Activated CD4-positive, alpha-beta T cell treated with anti-CD3 and anti-CD28 coated beads, Interleukin-2, amount 50 U/mL, for 48 hours (primary cell): ENCODE measurements at places on chromosomes 13 and 19.

GRCh38 chr13:93001866-93002461, 224.6 kb upstream of the GPC6 start:
- DNase-seq: no peak

GRCh38 chr19:7870571-7871436, 3.4 kb downstream of the PRR36 start:
- peak; percentile 60 for DNase-seq

DNA sequence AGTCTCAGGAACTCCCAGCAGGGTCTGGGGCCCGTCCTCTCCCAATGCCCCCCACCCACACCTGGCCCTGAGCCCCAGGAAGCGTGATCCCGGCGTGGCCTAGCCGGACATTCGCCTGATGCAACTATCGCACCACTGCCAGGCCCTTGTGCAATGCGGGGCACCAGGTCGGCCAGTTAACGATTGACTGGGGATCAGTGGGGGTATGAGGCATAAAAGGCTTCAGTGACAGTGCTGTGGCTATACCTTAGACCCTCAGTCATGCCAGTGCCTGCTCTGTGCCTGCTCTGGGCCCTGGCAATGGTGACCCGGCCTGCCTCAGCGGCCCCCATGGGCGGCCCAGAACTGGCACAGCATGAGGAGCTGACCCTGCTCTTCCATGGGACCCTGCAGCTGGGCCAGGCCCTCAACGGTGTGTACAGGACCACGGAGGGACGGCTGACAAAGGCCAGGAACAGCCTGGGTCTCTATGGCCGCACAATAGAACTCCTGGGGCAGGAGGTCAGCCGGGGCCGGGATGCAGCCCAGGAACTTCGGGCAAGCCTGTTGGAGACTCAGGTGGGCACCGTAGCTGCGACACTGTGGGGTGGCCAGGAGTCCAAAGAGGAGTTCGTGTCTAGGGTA, at the start of gene ANGPTL8:
Gene ANGPTL8 (plus strand): TSS at position 243 of the 624 bp plus-strand sequence. CDS start 19 bp downstream, at position 262.
- DNase-seq: no peak

DNA sequence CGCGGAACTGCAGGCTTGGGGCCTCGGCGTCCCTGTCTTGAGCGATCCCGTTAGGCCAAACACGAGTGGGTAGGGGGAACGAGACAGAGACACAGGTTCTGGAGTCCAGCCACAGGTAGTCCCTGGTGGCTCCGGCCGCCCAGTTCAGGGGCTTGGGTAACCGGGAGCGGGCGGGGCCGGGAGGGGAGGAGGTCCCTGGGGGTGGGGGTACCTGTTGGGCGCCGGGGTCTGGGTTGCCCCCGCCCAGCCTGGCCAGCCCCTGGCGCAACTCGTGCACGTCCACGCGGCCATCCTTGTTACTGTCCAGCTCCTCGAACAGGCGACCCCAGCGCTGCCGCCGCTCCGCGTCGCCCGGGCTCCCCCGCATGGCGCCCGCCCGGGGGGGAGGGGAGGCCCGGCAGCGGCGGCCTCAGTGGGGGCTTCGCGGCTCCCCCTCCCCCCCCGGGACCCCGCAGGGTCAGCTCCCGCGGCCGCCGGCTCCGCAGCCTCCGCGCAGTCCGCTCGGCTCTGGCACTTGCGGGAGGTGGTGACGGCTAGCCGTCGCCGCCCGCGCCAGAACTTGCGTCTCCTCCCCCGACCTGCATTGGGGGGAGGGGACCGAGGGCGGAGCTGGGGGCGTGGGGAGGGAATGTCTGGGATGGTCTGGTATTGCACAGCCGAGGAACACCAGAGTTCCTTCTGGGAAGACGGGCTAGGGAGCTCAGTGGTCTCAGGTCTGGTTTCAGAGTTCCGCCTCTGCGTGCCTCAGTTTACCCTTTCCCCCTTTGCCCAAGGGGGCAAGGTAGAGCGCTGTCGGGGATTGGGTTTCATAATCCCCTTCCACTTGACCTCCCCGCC, at the start of gene SLC25A23:
Gene SLC25A23 (minus strand): TSS at position 531 of the 837 bp plus-strand sequence. CDS start 164 bp downstream, at position 367.
- DNase-seq: peak; percentile 77

DNA sequence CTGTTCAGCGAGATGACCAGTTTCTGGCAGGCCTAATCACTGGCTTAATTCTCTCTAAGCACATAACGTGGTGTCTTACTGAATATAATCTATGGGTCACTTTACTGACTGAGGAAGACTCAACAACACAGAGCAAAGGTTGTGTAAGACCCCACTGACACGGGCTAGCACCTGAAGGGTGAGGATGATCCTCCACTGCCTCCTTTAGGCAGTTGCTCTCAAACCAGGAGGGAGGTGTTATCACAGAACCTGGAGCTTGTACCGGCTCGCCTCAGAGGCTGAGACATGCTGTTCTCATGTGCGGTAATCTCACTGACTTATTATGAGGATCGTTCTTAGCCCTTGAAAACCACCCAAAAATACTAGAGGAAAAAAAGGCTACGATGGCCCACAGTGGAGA, 28.3 kb downstream of the RCBTB2 start:
- no peak for DNase-seq

- no peak for DNase-seq
Observed at GRCh38 chr19:21094347-21095025, 12.5 kb downstream of the ZNF714 start.

GRCh38 chr19:28544451-28545261, 668.3 kb downstream of the UQCRFS1 start:
- no peak for DNase-seq

DNA sequence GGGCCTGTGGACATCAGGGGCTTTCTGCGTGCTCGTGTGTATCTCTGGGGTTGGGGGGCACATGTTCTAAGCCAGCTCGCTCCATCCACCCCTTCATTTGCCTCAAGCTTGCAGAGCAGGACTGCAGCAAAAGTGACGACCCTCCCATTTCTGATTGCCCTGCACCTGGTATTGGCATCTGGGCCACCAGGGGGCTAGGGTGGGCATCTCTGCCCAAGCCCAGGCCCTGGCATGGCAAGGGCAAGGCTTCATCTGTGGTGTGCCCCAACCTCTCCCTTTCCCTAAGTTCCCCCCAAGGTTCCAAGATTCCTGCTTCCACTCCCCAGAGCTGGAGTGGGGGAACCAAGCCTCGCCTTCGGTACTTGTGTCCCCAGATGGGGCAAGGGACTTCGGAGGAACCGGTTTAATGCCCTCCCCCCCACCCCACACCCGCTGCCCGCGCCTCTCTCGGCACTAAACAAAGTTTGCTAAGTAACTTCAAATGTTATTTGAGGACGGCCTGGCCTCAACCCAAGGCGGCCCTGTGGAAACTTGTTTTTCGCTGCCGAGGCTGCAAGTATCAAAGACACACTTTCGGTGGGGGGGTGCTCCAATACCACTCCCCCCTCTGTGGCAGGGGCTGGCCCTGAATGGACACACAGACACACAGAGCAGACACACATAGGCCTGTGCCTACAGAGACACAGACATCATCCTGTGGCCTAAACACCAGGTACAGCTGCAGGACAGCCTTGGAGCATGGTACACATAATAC, 12.2 kb downstream of the NFIX start:
- DNase-seq: no peak

DNA sequence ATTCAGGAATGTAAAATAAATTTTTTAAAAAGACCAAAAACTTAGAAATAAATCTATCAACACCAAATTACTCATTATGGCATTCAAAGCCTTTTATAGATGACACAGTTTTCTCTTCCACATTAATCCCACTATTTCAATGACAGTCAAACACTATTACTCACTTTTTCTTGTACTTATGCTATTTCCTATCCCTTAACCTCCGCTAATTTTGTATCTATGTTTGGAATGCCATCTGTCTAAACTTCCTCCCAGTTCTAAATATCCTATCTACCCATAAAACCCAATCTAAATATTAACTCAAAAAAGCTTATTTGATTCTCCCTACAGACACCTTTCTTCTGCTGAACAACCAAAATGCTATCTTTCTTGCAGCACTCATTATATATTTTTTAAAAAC, 203.5 kb downstream of the ENOX1 start:
- DNase-seq: no peak

DNA sequence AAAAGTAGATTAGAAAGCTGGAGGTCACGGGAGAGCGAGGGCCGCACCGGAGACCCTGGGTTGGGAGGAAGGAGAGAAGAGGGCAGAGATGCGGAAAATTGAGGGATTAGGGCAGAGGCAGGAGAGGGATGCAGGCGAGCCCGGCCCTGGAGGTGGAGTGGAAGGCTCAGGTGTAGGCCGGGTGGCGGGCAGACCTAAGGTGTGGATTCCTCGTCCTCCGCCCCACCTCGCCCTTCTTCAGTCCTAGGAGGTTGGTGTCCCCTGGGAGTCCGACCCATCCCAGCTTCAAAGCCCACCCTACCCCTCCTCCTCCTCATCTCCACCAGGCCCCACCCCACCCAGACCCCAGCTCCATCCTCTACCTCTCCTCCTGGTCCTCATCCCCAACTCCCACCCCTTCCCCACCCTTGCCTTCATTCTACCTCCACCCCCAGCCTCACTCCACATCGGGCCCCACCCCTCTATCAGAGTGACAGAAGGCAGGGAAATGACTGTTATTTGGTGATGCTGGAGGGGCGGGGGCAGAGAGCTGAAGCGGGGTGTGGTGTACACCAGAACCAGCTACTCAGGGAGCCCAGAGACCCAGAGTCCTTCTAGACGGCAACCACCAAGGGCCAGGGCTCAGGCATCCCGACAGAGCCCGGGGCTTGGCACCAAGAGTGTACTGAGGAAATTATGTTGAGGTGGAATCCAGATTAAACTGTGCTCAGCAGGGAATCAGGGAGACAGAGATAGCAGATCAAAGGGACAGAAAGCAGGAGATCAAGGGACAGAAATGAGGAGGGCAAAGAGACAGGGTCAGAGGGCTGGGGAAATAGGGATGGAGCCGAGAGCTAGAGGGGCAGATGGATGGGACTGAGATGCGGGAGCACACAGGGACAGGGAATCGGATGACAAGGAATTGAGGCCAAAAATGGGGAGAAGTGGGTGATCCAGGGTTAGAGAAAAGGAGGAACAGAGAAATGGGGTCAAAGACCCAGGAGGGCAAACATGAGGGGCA, 6.4 kb downstream of the ERFL start:
- DNase-seq: no peak

DNA sequence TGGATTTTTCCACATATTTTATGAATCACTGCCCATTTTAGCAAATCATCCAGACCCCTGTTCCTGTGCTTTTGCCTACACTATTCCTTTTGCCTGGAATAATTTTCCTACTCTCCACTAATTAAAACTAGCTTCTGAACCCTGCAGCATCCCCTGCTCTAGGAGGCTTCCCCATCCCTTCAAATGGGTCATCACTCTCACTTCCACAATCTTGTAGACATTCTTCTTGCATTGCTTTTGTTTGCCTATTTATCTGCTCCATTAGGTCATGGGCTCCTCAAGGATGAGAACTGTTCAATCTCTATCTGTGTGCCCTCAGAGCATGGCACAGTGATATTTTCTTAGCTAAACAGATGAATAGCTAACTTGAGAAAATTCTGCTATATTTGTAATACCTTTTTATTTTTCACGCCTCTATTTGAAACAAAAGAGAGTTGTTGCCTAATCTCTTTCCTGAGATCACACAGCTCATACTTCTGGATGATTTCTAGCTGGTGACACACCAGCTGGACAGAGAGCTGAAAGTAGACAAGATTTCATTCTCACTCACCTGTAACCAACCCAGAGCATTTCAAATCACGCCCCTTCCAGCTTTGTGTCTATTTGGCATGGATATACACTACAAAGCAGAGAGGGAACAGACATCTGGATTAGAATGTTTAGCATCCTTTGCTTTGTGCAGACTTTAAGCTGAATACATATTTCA, 466.0 kb downstream of the FOXO1 start:
- DNase-seq: no peak

GRCh38 chr13:68261105-68261504, 1031.0 kb upstream of the PCDH9 start:
- DNase-seq: no peak

DNA sequence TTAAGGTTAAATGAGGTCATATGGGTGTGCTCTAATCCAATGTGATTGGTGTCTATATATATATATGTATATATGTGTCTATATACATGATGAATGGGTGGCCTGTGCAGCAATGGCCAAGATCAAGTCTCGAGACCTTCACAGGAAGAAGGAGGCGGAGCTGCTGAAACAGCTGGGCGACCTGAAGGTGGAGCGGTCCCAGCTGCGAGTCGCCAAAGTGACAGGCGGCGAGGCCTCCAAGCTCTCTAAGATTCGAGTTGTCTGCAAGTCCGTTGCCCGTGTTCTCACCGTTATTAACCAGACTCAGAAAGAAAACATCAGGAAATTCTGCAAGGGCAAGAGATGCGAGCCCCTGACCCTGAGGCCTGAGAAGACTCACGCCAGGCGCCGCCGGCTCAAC, 109.8 kb downstream of the EFNB2 start:
- no peak for DNase-seq

GRCh38 chr13:75760131-75761021, 124.2 kb downstream of the LMO7 start:
- DNase-seq: peak; percentile 12

GRCh38 chr19:850221-850978, 1.7 kb upstream of the ELANE start:
- DNase-seq: no peak

GRCh38 chr19:16142032-16142580, 1.4 kb upstream of the HSH2D start:
- DNase-seq: no peak

- DNase-seq: no peak
Observed at GRCh38 chr19:11138601-11139300, 16.8 kb downstream of the SPC24 start.

GRCh38 chr19:14119644-14120496, 2.3 kb upstream of the PRKACA start:
- DNase-seq: no peak
